CD4-positive, alpha-beta T cell treated with Interleukin-4 for 4 hours (primary cell): ENCODE measurements at places on chromosomes 6 and 20.

GRCh38 chr6:34196116-34196832, 40.4 kb upstream of the HMGA1 start:
- DNase-seq = peak; percentile 83

DNA sequence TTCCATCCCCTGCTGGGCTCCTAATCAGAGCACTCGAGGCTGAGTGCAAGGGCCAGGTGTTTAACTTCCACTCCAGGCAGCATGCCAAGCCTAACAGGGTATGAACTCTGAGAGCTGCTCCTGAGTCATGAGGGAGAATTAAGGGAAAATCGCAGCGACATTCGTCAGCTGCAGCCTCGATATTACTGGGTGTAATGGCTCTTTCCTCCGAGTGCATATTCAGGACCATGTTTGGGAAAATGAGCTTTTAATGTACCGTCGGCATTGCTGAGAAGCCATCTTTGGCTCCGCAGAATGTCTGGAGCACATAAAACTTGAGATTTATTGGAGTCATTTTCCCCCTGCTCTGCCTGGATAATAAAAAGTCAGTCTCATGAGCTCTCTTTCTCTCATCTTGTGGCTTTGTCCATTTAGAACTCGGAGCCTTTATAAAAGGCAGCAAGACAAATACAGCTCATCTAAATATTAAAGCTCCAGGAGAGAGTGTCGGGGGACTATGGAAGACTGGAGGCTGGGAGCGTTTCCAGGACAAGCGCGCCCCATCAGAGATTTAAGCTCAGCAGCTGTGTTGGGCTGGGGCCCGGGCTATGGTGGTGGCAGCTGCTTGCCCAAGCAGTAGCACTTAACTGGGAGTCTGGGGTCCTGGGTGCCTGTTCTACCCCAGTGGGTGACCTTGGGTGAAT, 103.7 kb downstream of the TOX2 start:
- no peak for DNase-seq

DNA sequence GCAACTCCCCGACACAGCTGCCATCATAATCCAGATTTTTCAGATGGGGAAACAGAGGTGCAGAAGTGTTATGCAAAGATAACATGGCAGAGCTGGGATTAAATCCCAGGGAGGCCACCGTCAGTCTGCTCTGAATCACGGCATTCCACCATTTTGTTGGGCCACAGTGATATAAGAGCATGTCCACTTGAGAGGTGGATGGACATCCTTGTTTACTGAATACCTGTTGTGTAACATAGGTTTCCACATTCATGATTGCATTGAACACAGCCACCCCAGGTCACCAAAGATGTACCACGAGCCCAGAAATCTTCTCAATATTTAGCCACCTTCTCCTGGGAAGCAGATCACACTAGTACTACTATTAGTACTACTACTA, 191.5 kb downstream of the LRFN2 start:
- no peak for DNase-seq

DNA sequence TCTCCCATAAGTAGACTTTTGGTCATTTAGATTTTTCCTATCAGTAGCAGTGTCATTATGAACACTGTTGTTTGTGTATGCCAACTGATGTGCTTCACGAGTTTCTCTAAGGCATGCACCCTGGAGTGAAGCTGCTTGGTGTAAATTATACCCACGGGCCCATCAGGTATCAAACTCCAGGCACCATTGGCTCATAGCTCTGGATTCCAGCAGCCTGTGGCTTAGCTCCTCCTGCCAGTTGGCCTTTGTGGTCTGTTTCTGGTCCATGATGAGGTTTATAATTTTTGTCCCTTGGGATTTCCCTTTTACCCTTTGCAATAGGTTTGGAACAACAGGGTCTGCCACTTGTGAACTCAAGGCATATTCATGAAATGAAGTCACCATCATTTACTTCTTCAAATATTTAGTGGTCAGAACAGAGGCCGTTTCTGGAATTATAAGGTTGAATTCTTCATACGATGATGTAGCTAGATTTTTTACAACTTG, 350.5 kb downstream of the PRL start:
- no peak for DNase-seq

DNA sequence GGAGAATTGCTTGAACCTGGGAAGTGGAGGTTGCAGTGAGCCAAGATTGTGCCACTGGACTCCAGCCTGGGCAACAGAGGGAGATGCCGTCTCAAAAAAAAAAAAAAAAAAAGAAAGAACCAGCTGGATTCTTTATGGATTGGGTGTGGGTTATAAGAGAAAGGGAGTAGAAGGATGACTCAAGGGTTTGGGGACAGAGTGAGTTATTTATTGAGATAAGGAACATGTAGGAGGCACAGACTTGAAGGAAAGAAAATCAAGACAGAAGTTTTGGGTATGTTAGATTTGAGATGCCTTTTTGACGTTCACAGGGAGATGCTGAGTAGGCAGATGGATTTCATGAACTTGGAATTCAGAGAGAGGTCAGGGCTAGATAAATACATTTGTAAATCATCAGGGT, 47.6 kb downstream of the KIZ start:
- DNase-seq = no peak

- DNase-seq = no peak
These were observed 34.7 kb upstream of the ASCC3 start for GRCh38 chr6:100915876-100916275.

- no peak for DNase-seq
These were observed 754.1 kb downstream of the QKI start for GRCh38 chr6:164168595-164168994.

- peak; percentile 29 for DNase-seq
These were observed 539 bp downstream of the TMEM200A start for GRCh38 chr6:130366107-130367005.

DNA sequence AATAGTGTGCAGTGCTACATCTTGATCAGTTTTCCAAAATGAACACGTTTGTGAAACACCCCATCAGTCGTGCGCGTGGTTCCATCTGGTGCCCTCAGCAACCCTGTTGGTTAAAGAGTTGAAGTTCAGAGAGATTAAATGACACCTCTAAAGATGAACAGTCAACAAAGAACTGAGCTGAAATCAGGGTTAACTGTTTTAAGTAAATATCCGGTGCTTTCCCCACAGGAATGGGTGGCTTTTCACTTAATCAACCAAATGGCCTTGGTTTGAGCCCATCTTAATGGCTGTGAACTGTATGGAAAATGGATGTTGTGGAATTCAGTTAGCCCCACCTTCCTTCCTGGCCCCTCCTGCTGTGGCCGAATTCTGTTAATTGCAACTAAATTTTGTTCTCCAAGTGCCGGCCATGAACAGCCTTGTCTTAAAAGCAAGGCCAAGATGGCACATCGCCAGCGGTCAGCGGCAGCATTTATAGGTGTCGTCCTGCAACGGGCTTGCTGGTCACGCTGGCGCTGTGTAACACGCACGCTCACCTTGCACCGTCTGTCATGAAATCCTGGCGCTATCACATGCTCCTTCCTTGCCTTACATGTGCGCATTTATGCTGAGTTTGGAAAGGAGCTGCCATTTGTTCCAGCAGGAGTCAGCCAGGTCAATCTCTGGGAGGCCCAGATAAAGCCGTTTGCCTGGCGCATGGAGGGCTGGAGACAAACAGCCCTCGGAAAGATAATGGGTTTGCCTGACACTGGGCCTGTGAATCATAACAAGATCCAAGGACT, 164.5 kb downstream of the ERMARD start:
- no peak for DNase-seq

- DNase-seq = no peak
These were observed 33.4 kb upstream of the ZMYND8 start for GRCh38 chr20:47389867-47390347.

GRCh38 chr20:58038123-58038654, 190.3 kb downstream of the ANKRD60 start:
- DNase-seq = no peak

DNA sequence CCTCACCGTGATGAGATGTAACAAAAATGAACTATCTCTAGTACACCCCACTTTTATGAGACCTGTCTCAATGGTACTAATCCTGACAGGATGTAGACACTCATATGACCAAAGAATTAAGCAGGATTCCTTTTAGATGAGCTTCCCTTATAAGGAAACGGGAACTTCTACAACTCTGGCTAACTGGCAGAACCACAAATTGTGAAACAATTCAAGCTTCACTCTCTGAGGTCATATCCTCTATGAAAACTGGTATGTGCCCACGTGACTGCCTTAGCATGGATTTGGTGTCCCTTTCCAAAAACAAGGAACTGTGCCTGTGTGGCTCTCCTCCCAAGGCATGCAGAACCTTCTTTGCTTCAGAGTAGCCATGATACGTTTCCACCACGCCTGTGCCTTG, 14.1 kb upstream of the CPNE5 start:
- DNase-seq = peak; percentile 4

DNA sequence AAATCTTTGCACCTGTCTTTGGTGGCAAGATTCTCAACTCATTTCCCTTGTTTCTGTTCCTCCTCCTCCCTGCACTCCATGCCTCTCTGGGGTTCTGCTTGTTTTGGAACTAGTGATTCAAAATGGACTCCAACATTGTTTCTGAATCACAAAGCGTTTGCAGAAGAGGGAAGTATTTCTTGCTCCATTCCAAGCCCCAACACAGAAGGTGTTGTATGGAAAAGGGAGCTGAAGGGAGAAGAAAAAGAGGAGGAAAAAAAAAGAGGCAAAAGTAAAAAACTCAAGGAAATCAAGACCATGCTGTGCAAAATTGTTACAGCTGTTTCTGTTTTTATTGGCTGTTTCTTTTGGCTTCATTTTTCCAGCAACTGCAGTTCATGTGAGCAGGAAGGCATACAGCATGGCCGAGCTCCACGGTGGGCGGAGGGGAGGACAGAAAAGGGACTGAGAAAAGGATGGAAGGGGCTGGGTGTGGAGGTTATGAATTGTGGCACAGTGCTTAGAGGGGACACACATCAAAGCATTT, 66.9 kb upstream of the PRL start:
- no peak for DNase-seq

GRCh38 chr20:967796-968742, 34.0 kb downstream of the RSPO4 start:
- DNase-seq = peak; percentile 7

DNA sequence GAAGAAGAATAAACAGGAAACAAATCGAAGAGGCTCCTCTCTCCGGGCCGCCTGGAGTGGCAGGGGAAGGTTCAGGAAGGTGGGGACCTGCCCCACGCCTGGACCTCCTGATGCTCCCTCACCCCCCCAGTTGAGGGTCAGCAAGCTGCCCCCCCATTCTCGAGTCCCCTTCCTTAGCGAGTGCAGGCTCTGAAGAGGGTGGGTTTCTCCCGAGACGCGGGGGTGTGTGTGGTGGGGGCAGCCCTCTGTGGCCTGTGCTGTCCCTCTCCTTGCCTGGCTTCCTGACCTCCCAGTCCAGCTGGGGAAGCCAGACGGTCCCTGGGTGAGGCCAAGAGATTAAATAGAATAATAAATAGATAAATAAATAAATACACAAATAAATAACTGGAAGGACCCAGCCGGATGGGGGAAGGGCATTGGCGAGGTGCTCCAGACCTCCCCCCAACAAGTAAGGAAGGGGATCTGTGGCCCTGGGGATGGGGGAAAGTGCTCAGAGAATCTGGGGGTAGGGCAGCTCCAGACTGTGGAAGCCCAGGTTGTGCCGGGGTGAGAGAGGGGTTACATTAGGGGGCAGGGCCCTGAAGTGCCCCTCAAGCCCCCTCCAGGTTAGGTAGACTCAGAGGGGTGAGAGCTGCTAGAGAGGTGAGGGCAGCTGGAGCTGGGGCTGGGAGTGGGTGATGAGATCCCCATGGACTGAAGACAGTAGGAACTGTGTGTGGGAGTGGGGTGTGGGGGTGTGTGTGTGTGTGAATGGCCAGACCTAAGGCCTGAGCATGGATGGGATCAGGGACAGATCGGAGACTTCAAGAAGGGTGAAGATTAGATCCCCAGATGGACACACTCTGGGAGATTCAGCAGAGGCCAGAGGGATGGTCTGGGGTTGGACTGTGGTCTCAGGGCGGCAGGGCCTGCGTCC, 9.5 kb upstream of the SRXN1 start:
- no peak for DNase-seq

GRCh38 chr20:44768256-44768655, 22.6 kb downstream of the KCNK15 start:
- DNase-seq = no peak

- DNase-seq = no peak
These were observed 34.9 kb downstream of the ELOVL5 start for GRCh38 chr6:53313784-53314400.

DNA sequence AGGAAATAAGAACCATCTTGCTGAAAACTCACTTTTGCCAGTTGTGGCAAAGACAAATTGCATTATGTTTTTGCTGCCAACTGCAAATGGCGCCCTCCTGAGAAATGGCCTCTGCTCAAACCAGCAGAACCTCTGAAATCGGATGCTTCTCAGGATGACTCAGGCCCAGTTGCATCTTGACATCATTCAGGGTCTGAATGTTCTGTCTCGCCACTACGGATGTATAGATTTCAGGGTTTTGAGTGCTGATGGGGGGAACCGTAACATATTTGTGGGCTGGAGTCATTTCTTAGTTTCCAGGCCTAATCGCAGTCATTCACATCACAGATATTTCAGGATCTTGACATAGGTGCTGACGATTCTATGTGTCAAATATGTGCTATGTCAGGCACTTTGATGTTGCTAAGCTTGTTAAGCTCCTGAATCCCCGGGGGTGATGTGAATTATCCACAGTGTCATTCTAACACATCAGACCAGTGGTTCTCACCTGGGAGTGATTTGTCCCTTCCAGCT, 207.1 kb downstream of the NFATC2 start:
- DNase-seq = no peak

GRCh38 chr6:133585978-133586377, 302.9 kb upstream of the TCF21 start:
- DNase-seq = no peak
